PC-3 (cell line): ENCODE measurements at places on chromosomes 2 and 18.

DNA sequence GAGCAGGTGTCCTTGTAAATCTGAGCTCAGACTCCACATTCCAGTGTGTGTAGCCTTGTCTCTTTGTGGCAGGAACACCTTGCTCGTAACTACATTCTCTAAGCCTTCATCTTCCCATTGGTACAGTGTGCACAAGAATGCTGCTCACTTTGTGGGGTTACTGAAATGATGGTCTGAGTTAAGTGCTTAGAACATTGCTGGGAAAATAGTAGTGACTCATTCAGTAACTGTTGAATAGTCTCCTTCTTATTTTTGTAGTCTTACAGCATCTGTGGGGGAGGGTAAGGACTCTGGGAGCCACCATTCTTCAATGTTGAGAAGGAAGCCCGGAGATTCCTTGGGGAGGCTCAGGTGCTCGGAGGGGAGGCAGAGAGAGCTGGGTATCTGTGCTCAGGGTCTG is 236.0 kb upstream of the HDAC4 start:
- DNase-seq = no peak

DNA sequence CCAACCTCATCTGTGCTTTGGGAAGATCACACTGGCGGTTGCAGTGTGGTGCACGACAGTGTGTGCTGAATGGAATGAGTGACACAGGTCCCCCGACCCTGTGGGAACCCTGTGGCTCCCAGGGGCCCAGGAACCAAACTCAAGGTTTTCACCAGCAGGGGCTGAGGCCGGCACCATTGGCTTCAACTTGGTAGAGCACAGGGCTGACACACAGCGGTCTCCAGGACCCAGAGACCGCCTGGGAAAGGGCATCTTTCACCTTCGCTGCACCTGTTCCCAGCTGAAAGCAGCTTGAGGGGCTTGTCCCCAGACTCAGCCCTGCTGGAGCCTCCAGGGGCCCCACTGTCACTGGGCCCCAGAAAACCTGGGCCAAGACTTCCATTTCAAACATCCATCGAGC is 59.0 kb upstream of the ODC1 start:
- no peak for DNase-seq

DNA sequence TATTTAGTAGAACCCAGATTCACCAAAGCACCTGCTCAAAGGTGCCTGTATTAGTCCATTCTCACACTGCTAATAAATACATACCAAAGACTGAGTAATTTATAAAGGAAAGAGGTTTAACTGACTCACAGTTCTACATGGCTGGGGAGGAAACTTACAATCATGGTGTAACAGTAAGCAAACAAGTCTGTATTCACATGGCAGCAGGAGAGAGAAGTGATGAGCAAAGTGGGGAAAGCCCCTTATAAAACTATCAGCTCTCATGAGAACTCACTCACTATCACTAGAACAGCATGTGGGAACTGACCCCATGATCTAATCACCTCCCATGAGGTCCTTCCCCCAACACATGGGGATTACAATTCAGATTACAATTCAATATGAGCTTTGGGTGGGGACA is 28.0 kb upstream of the DDX18 start:
- DNase-seq = no peak

- no peak for DNase-seq
Measured at GRCh38 chr2:70620020-70620419, 66.4 kb upstream of the TGFA start.

GRCh38 chr2:88355486-88355885 is 97.0 kb downstream of the FOXI3 start:
- no peak for DNase-seq

DNA sequence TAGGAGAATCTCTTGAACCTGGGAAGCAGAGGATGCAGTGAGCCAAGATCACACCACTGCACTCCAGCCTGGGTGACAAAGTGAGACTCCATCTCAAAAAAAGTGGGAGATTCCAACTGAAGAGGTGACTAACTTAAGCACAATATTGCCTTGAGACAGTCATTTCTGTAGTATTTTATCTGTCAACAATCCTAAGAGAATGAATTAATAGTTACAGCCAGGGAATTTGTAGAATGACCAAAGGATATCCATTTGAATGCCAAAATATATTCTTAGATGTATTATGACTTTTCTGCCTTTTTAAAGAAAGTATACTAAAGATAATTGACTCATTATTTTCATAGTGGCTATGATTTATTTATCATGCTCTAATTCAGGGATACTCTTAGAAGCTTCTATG is 40.7 kb upstream of the CCDC150 start:
- DNase-seq = no peak

DNA sequence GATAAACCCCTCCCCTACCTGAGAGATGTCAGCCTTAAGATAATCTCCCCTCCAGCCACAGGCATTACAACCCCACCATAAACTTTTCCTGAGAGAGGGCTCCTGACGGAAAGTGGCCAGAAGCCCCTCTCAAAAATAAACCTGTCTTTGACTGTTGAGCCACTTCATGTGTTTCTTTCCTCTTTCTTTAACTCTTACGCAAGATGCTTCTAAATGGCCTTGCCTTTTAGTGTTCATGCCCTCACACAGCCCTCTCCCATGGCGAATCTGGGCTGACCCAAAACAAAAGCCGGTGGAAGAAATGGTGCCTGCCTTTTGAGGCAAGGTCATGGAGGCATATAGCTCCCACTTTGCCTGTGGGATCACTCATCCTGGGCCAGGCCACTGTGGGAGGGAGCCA is 54.4 kb downstream of the NAPG start:
- no peak for DNase-seq

DNA sequence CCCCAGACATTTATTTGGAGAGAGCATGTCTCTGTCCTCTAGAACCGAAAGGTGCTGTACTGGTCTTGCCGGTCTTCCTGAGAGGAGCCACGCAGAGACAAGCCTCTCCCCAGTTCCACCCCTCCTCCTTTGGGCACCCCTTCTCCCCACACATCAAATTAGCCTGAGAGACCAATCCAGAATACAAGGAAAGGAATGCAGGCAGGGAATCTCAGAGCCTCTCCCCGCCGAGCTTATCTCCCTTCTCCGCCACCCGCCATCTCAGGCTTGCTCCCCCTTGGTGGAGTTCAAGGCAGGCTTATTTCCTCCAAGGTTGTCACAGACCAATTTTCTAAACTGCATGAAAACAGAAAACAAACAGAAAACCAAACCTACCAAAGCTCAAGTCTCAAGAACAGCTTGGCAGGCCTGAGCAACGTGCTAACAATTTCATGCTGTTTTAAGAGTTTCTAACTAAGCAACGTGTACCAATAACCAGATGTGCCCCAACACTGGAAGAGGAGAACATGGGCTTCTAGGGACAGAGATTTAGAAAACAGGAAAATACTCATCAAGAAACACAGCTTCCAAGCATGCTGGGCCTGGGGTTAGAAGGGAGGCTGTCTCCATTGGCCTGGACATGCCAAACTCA is 124.5 kb upstream of the PKDCC start:
- DNase-seq = no peak

DNA sequence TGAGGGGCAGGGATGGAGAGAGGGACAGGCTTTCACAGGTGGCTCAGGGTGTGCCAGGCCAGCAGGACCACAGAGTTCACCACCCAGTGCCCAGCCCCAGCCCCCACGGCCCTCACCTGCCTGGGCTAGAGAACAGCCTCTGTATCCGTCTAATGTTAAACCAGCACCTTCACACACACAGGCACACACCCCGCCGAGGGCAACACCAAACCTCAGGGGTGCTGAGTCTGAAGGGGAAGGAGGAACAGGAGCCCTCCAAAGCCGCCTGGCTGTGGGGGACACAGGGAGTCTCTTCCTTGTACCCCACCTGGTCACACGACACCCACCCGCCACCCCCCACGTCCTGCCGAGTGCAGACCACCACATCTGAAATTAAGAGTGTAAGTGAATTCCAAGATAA is 205.8 kb upstream of the SALL3 start:
- DNase-seq = no peak

GRCh38 chr2:162433491-162433890 is 89.6 kb downstream of the GCA start:
- no peak for DNase-seq

DNA sequence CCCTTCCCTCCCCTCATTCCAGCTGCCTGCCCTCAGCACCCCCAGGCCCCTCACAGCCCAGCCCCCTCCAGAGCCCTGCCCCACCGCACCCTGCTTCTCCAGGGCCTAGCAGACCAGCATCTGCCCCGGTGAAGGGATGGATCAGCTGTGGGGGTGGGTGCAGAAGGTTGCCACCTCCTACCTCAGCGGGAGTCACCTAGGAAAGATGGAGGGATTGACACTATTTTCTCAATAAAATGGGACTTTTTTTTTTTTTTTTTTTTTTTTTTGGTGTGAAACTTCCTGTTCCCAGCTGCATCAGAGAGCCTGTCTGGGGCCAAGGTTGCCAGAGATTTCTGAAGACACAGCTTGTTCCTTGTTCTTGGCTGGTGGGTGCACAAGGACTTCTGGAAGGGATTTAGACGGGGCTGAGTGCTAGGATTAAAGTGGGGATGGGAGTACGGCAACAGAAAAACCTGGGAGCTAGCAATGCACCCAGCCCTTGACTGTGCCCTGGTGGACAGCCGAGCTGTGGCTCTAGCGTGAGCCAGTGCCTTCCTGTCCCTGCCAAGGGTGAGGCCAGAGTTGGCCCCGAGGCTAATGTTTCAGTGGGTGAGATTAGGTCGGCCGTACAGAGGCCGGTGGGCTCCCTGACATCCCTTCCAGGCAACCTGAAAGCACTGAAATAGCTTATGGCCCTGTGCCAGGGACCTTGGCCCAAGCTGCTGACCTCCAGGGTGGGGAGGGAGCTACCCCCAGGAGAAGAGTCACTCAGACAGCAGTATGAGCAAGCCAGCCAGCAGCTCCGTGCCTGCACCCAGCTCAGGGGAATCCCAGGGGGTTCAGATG is 4.6 kb downstream of the B3GNT7 start:
- DNase-seq = peak; percentile 67

DNA sequence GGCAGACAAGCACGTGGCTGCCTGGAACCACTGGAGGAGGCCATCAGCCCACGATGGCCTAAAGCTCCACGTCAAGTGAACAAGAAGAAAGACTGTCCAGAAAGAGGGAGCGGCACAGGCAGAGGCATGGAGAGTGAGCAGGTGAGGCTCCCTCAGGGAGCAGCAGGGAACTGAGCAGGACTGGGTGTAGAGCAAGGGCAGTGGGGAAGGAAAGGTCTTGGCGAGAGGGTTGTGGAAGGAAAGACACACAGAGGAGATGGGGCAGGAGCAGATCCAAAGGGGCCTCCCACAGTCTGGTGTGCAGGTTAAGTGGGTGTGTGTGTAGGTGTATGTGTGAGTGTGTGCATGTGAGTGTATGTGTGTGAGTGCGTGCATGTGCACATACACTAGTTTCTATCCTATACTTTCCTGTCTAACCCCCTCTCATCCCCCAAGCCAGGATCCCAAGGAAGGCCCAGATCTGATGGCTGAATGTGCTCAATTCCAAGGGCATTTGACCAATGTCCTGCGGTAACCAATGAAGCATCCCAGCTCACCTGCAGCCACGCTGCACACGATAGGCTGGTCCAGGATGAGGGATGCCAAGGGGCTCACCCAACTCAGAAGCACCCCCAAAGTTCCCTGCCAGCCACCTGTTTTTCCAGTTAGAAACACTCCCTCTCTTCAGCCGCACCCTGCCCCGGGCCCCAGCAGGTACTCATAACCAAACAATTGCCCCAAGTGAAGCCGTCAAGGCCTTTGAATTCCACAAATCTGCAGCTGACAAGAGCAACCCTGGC is 262.5 kb upstream of the RAB6C start:
- no peak for DNase-seq

DNA sequence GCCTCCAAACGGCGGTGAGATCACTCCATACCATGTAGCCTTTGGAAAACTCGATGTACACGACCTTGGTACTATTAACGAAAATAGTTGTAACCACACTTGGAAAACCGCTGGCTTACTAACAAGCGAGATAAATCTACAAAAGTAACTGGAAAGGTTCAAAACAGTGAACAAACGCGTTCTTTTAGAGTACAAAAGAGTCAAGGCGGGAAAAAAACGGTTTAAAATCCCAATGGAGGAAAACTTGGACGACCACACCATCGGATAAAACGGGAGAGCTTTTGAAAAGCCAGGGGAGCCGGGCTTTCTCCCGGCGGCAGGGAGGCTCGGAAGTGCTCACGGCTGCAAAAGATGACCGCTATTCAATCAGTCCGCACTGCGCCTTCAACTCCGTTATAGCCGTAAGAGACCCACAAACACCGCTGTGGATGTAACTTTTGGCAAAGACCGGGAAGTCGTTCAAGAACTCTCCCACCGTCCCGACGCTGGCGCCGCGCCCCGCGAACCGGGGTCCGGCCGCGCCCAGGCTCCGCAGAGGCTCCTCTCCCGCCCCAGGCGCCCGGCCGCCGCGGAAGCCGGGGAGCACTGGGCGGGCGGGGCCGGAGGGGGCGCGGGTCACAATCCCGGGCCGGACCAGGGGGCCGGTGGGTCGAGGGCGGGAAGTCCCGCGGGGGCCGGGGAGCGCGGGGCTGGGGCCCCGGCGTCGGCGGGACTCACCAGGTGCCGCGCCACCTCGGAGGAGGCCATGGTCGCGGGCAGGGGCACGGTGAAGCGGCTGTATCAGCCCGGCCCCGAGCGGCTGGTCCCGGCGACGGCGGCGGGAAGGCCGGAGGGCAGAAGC is 465 bp downstream of the SEPTIN10 start:
- peak; percentile 51 for DNase-seq

- peak; percentile 69 for DNase-seq
Measured at GRCh38 chr2:72116081-72116533, 31.6 kb downstream of the CYP26B1 start.

DNA sequence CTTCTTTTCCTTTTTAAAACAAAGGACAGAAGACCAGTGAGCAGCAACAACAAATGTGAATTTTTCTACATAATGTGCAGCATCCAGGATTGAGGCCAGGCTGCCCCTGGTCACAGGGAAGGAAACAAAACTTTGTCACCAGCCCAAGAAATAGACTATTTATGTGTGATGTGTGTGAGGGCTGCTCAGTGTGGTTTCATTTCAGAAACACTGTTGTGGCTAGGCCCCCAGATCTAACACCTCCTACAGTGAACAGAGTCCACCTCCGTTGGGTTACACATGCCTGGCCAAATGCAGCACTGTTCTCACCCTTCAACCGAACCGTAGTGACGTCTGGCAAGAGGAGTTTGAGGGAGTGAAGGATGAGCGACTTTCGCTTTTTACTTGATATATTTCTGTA is 146.3 kb upstream of the RIOK3 start:
- no peak for DNase-seq

DNA sequence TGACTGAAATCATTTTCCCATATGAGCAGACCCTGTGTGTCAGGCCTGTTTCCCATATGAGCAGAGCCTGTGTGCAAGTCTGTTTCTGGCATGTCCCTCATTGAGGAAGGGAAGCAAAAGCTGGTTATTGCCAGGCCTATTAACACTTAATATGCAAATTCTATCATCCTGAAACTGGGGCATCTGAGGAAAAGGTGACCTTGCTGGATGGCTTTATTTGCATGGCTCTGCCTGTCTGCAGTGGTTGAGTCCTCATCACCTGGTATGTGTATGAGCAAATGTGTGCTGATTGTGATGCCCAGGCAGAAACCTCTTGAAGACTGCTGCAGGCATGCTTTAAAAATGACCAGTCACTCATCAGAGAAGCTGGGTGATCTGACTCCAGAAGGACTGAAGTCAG is 31.2 kb downstream of the EIF4E2 start:
- no peak for DNase-seq

DNA sequence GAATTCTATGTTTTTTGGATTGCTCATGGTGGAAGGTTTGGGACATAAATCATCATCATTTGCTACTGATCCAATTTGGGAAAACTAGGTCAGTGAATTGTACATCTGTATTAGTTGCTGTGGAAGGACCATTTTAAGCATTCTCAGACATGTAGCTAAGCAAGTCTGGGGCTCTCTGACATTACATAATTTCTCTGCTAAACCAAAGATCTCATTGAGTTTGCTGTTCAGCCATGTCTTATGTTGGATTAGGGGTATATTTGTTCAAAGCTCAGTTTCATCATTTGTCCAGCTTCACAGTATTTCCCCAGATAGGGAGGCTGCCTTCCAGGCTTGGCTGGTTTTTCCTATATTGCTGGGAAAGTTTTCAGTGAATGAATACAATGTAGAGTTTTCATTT is 399.7 kb downstream of the MTX2 start:
- no peak for DNase-seq
